ENCODE measurements at places on chromosomes 5 and 9.

GRCh38 chr5:76521240-76521758, 101.9 kb downstream of the F2RL2 start:
- peak; percentile 7 for DNase-seq

- DNase-seq: no peak
These were observed 10.4 kb downstream of the GMCL2 start for GRCh38 chr5:178176791-178177190.

GRCh38 chr9:127738666-127739065, 3.6 kb upstream of the TOR2A start:
- no peak for DNase-seq

DNA sequence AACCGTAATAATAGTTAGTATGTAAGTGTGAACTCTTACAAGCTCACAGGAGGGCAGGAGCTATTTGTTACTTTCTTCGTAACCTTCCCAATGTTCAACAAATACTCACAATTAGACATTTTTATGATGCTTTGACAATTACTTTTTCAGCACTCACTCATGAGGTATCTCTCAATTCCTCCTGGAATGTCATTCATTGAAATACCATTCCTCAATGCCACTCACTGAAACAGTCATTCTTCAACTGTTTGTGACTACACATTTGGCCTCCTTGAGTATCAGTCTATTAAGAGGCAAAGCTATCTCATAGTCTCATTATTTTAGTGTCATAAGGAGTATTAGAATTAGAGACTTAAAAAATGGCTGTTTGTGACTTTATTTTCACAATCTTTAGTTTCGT, 734.1 kb upstream of the DMAC1 start:
- DNase-seq: no peak

- no peak for DNase-seq
These were observed 90.4 kb upstream of the MVB12B start for GRCh38 chr9:126236273-126236672.

DNA sequence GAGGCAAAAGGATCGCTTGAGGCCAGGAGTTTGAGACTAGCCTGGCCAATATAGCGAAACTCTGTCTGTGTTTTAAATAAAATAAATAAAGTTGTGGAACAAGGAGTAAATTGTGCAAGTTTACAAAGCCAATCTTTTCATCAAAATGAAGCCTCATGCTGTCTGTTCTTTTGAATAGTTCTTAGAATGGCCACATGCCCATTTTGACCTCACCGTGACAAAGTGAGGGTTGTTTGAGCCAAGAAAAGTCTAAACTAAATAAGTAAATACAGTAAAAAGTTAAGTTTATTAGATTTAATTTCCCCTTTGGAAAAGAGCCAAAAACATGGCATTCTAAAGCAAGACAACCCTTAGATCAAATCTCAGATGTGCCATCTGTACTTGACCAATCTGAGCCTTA, 165.7 kb downstream of the NDUFS4 start:
- no peak for DNase-seq

DNA sequence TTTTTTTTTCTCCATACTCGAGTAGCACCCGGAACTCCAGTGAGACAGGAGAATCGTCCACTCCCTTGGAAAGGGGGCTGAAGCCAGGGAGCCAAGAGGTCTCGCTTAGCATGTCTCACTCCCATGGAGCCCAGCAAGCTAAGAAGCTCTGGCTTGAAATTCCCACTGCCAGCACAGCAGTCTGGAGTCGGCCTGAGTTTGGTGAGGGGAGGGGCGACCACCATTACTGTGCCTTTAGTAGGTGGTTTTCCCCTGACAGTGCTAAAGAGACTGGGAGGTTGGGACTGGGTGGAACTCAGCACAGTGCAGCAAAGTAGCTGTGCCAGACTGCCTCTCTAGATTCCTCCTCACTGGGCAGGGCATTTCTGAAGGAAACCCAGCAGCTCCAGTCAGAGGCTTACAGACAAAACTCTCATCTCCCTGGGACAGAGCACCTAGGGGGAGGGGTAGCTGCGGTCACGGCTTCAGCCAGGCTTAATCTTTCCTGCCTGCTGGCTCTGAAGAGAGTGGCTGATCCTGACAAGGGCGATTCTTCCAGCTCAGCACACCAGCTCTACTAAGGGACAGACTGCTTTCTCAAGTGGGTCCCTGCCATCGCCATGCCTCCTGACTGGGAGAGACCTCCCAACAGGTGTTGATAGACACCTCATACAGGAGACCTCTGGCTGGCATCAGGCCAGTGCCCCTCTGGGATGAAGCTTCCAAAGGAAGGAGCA, 414.5 kb upstream of the ZNF608 start:
- DNase-seq: no peak

DNA sequence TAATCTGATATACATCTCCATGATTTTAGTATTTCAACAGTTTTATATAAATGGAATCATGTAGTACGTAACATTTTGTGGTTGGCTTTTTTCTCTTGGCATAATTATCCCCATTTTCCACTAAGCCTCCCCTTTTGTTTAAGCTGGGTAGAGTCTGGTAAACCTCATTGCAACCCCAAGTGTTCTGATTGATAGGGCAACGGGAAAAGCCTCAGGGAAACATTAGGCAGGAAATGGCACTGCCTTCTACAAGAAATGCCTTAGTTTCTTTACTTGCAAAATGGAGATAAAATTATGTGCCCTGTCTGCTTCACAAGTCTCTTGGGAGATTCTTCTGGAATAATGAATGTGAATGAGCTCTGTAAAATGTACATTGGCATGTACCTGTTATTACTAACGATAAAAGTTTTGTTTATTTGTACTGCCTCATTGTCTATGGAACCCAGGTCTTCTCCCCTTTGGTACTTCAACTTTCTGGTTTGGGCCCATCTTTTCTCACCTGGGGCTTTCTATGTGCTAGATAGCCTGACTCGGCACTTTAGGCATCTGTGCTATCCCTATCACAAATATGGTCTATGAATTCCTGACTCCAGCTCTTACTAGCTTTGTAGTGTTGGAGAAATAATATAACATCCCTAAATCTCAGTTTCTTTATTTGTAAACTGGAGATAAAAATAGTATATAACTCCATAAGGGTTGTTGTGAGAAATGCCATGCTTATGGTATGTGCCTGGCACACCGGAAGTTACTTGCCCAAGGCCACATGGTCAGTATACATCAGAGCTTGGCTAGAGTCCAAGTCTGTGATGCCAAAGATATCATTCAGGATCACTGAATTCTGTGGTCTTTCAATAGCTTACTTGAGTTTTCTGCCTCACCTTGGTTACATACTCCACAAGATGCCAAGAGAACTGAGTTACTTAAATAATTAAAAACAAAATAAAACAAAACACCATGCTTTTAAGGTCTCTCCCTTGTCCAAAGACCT, 48.2 kb upstream of the ZNF169 start:
- DNase-seq: no peak

DNA sequence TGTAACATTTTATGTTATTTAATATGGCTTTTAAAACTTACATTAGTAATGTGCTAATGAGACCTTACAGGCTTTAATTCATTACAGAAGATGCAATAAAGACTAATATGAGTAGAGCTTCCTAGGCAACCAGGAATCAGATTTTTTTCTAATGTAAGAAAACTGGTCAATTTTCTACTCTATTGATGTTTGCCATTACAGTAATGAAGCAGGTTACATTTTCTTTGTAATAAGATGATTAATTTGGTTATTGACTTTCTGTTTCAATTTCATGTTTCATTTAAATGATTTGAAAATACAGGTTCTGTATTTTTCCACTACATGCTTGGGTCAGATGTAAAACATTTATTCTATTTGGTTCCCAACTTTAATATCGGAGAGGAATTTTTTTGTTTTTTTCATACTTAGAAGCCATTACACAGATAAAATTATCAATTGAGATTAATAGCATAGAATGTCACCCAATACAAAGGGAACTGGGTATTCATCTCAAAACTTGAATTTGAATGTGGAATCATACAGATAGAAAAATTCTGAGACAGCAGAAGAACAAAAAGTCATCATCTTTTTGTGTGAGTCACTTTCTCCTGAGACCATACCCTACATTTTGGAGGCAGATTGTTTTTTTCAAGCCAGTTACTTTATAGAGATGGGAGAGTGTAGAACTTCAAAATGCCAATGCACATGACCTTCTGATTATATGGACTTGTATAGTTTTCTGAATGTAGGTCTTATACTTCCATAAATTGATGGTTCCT, 133.6 kb upstream of the HMHB1 start:
- DNase-seq: no peak

DNA sequence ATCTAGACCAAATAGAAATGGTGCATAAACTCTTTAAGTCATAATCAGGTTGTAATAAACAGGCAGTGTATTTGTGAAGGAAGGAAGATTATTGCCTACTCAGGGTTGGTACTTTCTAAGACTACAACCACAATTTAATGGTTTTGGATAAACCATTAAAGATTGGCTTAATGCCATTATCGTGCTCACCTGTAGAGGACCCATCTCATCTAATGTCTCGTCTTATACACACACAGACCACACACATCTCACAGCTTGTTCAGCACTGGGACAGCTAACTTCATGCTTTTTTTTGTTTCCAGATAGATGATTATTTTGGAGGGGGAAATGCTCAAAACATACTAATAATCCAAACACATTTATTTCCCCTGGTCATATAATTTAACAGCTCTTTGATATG, 175.7 kb upstream of the SLC12A2 start:
- no peak for DNase-seq

GRCh38 chr9:78311886-78312524, 15.1 kb downstream of the PSAT1 start:
- DNase-seq: no peak

GRCh38 chr9:132663117-132663516, 6.7 kb downstream of the DDX31 start:
- DNase-seq: no peak

DNA sequence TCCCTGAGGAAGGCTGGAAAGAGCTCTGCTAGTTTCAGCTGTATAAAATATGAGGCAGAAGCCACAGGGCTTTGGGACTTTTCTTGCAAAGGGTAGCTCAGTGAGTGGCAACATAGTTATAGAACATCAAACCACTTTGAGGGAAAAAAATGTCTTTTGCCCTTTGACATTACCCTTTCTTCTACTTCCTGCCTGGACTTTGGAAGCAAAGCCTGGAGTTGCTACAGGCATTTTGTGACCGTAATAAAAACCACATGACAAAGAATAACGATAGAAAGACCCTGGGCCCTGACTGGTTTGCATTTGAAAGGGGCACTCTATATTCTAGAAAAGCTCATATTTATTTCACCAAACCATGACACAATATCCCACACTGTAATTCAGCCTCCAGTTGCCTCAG, 440.9 kb downstream of the DIRAS2 start:
- no peak for DNase-seq

GRCh38 chr5:172115541-172115982, 72.5 kb downstream of the STK10 start:
- DNase-seq: peak; percentile 50

GRCh38 chr5:8381972-8382371, 513.0 kb downstream of the MTRR start:
- no peak for DNase-seq

- DNase-seq: no peak
These were observed 68.9 kb downstream of the PRDM6 start for GRCh38 chr5:123157791-123158581.

GRCh38 chr9:70152350-70152749, 106.4 kb upstream of the SMC5 start:
- no peak for DNase-seq

DNA sequence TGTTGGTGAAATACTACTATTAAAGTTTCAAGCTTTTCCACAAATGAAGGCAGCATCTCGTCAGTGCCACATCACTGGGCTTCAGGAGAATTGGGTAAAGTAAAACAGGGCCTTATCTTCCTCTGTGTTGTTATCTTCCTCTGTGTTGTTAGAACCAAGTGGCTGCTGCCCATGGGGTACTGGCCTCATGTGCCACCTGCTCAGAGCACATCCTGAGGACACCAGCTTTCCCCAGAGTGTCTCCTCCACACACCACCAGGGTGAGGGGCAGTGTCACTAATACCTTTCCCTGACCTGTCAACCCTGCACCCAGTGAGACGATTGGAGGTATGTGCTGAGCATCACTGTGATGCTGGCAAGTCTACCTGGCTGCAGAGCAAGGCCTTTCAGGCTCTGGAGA, 499.9 kb downstream of the SEMA5A start:
- no peak for DNase-seq

- DNase-seq: no peak
These were observed 67.2 kb downstream of the CDH18 start for GRCh38 chr5:19920761-19921160.

DNA sequence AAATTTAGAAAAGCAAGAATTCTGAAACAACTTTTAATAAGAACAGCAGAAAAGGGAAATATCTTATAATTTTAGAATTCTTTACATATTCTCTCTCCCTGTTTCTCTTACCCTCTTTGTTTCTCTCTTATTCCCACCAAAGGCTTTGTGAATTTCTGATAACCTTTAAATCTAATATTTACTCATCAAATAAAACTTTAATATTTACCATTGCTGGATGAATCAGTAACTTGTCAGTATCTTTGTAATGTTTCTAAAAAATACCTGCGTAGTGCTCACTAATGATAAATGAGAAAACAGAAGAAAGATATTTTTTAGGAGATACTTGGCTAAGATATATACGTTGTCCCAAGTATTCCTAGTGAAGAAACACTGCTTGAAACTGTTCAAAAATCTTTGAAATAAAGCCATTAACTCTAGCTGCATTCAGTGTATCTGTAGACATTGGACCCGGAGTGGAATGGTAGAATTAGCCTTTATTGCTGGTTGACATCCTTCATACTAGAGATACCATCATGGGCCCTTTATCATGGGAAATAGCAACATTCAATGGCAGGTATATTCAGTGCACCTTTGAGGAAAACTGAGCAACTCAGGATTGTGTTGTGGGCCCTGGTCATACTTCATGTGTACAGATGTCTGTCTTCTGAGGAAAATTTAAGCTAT, 2160.4 kb downstream of the MAT2B start:
- DNase-seq: no peak

- no peak for DNase-seq
These were observed 64.7 kb downstream of the MEF2C start for GRCh38 chr5:88818296-88818695.

GRCh38 chr9:107466826-107467225, 22.7 kb downstream of the KLF4 start:
- DNase-seq: no peak

- no peak for DNase-seq
These were observed 38.1 kb upstream of the CD180 start for GRCh38 chr5:67234671-67235176.

DNA sequence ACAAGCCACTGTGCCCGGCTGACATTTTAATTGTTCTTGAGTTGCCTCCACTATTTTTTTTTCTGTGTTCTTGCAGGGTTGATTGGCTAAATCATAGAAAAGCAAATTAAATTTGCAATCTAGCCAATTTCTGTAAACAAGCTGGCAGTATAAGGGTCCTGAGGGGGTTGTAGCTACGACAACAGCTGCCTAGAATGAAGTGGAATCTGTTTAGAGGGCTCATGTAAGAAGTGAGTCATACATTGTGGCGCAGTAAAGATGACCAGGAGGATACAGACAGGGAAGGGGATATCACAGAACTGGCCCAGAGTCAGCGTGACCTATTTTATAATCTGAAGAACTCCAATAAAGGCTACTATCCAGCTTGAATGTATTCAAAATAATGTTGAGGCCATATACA, 82.2 kb upstream of the TLE1 start:
- no peak for DNase-seq

GRCh38 chr5:9034649-9035048, 511.2 kb downstream of the SEMA5A start:
- DNase-seq: no peak

GRCh38 chr9:19113964-19114679, 11.4 kb upstream of the HAUS6 start:
- DNase-seq: no peak

- no peak for DNase-seq
These were observed 98.8 kb upstream of the BASP1 start for GRCh38 chr5:17118631-17119030.

- no peak for DNase-seq
These were observed 90.4 kb downstream of the RIC1 start for GRCh38 chr9:5719100-5719926.
